ENCODE measurements at places on chromosomes 7 and 10. TPM values are rescaled to one million over a fixed set of nuclear protein-coding genes. Genes with fewer than 3 reads are reported as not detected.

Gene DLX5
- total RNA-seq: 0.33 TPM

GRCh38 chr10:32384171-32384570 is 37.2 kb upstream of the EPC1 start:
- DNase-seq: no peak

GRCh38 chr10:121059351-121059750 is 208.2 kb downstream of the WDR11 start:
- no peak for DNase-seq

Gene UBN2
- 11.9 TPM for total RNA-seq

DNA sequence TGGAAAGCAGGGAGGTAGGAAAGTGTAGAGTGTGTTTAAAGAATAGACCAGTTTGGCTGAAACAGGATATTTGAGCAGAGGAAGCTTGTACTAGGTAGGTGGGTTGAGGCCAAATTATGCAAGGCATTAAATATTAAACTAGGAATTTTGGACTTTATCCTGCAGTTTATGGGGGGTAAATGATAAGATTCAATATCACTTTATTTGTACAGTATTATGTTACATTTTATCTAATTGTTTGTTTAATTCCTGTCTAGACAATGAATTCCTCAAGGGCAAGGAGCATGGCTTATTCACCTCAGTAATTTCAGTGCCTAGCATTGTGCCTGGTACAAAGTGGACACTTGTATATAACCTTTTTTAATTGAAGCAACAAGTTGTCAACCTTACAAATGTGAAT is 125.9 kb downstream of the CFTR start:
- no peak for DNase-seq

Gene LDB3
- 0.13 TPM for total RNA-seq

- no peak for DNase-seq
Observed at GRCh38 chr10:89783406-89783805, 82.0 kb downstream of the KIF20B start.

Gene SKIDA1
- total RNA-seq: 0.16 TPM

- no peak for DNase-seq
Observed at GRCh38 chr7:39647816-39648215, 24.4 kb downstream of the RALA start.

DNA sequence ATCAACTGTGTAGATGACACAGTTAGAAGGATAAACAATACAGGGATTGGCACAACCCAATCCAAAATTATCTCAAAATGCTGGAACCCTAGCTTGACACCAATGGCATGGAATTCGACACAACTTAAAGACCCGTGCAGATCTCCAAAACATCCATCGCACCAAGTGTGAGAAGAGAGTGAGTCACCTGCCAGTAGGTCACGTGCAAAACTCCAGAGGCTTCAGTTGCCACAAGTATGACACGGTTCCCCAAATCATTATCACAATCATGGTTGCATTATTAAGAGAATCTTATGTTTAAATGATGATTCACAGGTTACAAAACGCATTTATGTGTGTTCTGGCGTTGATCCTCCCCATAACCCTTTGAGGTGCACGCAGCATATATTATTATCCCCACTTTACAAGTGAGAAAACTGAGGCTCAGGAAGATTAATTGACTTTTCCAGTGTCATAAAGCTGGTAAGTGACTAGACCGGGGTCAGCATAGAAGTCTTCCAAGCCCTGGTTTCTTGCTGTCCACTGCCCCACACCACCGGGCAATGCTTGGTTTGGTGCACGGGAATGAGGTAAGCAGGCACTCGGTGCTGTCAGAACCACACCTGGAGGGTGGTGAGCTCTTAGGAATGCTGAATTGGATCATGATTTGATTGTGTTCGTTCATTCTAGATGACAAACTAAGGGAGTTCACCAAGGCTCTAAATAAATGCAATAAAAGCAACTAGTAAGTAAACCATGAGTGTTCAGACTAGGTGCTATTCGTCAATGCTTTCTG is 23.6 kb upstream of the STK17A start:
- no peak for DNase-seq

DNA sequence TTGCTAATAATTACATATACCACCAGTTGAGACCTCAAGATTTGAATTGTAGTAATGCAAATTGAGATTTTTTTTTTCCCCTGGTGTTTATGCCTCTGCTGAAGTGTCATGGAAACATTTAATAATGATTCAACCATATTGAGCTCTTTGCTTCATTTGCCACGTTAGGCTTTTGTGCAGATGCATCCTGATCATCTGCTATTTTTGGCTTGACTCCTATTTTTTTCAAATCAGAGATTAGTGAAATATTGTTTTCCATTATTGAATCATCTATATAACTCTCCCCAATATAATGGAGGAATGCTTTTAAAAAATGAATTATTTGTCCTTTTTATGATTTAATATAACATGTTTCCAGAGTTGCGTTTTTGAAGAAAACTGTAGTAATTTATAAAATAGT is 115.1 kb downstream of the SRI start:
- no peak for DNase-seq

Gene GTF2IRD1
- total RNA-seq: 35.1 TPM

Gene GALNT11
- 49.2 TPM for total RNA-seq

Gene TMEM270
- total RNA-seq: not detected

- DNase-seq: no peak
Observed at GRCh38 chr7:26937939-26938623, 73.7 kb upstream of the SKAP2 start.

Gene NRP1
- 226 TPM for total RNA-seq

GRCh38 chr7:1229956-1230355 is 2.7 kb upstream of the UNCX start:
- DNase-seq: no peak

GRCh38 chr7:78993341-78993740 is 460.1 kb downstream of the MAGI2 start:
- no peak for DNase-seq

Gene ZNF25
- total RNA-seq: 5.7 TPM

DNA sequence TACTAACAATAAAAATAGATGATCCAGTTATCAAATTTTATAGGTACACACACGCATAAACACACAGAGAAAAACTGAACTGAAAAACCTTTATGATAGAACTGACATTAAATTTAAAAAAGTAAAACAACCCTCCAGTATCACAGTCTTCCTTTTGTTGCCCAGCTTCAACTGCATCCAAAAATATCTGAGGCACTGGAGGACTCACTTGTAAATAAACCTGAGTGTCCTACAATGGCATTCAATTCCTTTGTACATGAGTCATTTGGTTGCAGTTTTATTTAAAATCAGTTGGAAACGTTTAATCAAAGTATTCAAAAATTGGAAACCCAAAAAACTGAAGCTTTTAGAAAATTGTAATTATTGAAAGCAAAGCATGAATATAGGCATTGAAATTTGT is 265.2 kb upstream of the CSTF2T start:
- no peak for DNase-seq

DNA sequence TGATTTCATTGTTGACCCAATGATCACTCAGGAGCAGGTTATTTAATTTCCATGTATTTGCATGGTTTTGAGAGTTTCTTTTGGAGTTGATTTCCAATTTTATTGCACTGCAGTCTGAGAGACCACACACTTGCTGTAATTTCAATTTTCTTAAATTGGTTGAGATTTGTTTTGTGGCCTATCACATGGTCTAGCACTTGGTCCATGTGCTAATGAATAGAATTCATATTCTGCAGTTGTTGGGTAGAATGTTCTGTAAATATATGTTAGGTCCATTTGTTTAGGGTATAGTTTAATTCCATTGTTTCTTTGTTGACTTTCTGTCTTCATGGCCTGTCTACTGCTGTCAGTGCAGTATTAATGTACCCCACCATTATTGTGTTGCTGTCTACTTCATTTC is 36.3 kb upstream of the PPP1R9A start:
- DNase-seq: no peak

DNA sequence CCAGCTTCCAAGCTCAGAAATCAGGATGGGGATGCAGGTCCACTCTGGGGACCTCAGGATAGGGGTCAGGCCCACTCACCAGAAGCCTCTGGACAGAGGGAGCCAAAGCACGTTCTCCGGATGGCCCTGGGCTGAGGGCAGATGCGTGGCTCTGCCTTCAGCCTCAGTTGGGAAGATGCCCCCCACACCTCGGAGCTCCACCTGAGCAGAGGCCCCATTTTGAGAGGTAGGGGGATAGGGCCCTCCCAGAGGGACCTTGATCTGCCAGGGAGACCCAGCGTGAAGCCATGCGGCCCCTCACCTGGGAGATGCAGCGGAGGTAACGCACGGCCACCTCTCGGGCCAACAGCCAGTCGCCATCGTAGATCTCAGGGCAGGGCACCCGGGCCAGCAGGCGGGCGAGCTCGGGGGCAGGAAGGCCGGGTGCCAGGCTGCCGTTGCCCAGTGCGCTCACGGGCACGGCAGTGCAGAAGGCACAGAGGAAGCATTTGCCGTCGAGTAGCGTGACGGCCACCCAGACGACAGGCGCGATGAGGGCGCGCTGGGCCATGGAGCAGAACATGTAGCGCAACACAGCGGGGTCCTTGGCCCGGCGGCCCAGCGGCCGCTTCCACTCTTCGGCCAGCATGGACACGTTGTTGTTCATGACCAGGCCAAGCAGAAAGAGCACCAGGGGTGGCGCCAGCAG is 660 bp downstream of the CALHM1 start:
- no peak for DNase-seq

GRCh38 chr10:98433881-98434732 is 12.6 kb downstream of the HPS1 start:
- peak; percentile 23 for DNase-seq

DNA sequence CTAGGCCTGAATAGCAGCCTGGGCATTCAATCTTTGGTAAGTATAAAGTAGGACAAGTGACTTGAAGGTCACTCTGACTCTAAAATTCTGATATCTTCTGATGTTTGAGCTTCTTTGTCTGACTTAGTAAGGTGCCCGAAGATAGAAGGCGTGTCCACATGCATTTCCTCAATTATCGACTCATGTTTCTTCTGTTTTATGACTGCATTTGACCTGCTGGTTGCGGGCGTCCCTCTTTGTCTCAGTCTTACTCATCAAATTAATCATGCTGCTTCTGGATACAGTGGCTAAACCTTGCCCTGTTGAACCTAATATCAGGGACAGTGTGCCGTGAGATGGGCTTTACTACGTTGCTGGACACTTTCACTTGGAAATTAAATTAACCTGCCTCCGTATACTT is 534.1 kb downstream of the SDK1 start:
- peak; percentile 74 for DNase-seq

Gene GIMAP7
- not detected for total RNA-seq

Gene FKBP9
- 301 TPM for total RNA-seq

Gene GPR15LG
- not detected for total RNA-seq

DNA sequence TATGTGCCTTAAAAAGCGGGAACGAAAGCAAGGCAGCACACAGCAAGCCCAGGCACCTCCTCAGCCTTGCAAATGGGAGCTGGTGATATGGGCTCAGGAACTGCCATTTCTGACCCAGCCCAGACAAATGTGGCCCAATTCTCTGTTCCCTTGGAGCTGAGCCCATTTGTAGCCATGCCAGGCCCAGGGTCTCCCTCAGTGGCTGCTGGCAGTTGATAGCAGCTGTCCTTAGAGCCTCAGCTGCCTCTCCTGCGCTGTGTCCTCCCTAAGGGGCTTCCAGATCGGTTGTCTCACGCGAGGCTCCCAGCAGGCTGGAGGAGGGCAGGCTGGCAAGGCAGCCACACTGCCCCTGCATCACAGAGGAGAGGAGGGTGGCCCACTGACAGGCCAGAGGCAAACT is 275.8 kb downstream of the KCNMA1 start:
- no peak for DNase-seq

DNA sequence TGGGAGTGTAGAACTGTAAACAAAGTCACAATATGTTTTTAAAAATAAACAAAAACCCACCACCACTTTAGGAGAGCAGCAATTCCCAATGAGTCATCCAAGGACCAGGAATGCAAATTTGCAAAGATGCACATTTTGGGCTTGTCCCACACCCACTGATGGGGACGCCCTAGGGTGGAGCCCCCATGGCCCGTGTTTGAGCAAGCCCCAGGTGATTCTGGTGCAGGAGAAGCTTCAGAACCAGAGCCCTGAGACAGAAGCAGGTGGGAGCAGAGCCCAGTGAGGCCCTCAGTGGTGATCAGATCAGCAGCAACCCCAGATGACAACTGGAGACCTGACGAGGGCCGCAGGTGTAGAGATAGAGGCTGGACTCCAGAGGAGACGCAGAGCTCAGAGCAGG is 55.1 kb upstream of the PFKP start:
- no peak for DNase-seq

GRCh38 chr7:96284835-96285234 is 37.1 kb downstream of the SLC25A13 start:
- peak; percentile 55 for DNase-seq

Gene AKR1C1
- 18.4 TPM for total RNA-seq

DNA sequence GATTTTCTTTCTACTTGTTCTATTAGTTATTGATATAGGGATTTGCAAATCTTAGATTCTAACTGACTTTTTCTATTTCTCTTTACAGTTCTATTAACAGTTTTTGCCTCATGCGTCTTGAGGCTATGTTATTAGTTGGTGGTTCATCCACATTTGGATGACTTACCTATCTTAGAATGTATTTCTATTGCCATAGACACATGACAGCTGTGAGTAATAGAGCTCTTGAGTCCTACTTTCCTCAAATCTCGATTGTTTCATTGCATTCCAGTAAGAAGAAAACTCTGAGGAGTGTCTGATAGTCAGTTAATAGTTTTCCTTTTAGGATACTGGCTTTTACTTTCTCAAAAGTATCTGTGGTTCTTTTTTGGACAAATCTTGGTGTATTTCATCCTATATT is 241.4 kb upstream of the ZNF32 start:
- DNase-seq: peak; percentile 53

DNA sequence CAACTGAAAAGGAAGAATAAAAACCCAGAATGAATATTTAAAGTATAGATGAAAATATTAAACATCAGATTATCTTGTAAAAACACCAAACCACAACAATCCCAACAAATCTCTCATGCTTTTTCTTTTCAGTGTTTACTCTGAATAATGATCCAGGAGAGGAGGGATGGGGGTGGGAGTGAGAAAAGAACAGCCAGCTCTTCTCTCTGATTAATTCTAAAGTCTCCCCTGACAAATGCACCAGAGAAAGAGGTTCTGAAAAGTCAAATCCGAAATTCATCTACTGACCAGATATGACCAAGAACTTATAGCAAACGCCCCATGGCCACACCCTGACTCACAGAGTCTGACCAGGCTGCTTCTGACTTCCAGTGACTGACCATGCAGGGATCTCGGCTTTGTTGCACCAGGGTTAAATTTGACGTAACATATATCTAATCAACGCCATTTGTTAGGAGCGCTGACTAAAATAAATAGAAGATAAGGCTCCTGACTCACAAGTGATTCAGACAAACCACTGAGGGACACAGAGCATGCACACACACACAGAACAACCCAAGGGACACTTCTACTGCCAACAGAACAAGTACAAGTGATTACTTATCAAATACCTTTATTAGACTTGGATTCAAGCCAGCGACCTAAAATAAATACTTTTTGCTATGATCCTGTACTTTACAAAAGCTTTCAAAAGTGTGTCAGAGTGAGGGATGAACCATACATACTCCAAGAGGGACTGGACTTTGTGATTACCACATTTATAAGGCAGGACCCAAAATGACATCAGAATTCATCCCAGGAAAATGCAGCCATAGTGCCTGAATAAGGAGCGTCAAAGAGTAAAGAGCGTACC is 9.3 kb upstream of the SPOCK2 start:
- DNase-seq: peak; percentile 59

- no peak for DNase-seq
Observed at GRCh38 chr10:47092831-47093230, 181.6 kb downstream of the PTPN20 start.
